ENCODE measurements at places on chromosomes 2 and 18.

- no peak for DNase-seq
Observed at GRCh38 chr2:40564184-40564583, 112.3 kb upstream of the SLC8A1 start.

DNA sequence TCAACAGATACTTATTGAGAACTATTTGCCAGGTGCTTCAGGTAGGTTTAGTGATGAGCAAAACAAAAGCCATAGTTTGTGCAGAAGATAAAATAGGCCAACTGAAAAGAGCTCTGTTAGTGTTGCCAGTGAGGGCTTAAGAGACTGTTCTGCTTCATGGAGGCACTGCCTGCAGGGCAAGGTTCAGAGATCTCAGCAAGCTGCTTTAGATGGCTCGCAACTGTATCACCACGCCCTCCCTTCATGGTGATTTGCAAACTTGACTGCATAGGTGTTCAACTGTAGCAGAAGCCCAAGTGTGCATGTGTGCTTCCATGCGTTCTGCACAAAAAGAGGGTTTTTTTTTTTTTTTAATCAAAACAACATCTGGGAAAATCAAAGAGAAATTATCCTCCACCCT lies 84.5 kb downstream of the RAPH1 start:
- peak; percentile 12 for DNase-seq

DNA sequence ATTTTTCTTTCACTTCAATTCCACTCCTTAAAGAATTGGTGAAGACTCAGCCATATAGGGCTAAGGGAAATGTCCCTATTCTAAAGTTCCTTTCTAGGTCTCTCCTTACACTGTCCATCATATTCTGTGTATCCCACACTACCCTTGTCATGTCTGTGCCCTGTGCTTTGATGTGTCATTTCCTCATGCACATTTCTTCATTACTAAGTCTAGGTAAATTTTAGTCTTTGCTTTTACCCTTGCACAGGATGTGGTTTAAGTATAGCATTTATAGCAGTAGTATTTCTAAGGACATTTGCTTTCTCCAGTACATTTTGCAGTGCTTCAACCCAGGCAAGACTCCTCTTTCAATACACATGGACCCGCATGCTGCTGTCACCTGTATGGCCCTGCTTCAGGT lies 221.5 kb upstream of the ACVR2A start:
- no peak for DNase-seq

GRCh38 chr18:79420033-79420745 lies 24.5 kb downstream of the NFATC1 start:
- no peak for DNase-seq

DNA sequence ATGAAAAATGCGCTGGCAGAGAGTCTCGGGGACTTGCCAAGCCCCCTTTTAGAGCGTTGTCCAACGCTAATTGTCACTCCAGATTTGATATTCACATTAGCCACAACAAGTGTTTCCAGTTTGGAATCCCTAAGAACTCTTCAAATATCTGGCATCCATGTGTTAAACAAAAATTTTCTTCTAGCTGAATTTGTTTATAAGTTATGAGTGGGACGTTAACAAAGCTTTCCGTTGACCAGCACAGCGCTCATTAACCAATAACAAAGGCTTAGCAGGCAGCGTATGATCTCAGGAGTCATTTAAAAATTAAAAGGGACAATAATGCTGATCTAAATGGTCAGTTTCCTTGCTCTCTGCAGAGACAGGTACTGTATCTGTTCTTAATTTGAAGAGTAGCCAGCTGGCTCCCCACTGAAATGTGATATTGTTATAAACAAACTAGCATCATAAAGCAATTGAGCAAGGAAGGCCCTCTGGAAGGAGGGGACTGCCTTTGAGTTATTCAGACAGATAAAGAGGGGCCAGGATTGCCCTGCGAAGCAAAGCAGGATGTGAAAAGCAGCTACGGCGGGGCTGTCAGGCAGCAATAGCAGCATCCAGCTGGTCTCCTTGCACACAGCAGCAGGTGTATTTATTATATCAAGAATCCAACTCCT lies 337.2 kb upstream of the SALL3 start:
- no peak for DNase-seq

GRCh38 chr2:121303531-121304263 lies 18.7 kb upstream of the TFCP2L1 start:
- no peak for DNase-seq

GRCh38 chr18:47719096-47719780 lies 211.2 kb downstream of the SMAD2 start:
- no peak for DNase-seq

DNA sequence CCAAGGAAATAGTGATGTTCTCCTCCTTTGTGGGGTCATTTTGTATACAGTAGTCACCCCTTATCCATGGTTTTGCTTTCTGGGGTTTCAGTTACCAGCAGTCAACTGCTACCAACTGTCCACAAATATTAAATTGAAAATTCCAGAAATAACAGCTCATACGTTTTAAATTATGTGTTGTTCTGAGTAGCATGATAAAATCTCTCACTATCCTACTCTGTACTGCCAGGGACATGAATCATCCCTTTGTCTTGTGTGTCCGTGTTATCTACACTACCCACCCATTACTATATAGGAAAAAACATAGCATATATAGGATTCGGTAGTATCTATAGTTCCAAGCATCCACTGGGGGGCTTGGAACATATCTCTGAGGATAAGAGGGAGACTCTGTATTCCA lies 120.9 kb upstream of the DCC start:
- DNase-seq = no peak

DNA sequence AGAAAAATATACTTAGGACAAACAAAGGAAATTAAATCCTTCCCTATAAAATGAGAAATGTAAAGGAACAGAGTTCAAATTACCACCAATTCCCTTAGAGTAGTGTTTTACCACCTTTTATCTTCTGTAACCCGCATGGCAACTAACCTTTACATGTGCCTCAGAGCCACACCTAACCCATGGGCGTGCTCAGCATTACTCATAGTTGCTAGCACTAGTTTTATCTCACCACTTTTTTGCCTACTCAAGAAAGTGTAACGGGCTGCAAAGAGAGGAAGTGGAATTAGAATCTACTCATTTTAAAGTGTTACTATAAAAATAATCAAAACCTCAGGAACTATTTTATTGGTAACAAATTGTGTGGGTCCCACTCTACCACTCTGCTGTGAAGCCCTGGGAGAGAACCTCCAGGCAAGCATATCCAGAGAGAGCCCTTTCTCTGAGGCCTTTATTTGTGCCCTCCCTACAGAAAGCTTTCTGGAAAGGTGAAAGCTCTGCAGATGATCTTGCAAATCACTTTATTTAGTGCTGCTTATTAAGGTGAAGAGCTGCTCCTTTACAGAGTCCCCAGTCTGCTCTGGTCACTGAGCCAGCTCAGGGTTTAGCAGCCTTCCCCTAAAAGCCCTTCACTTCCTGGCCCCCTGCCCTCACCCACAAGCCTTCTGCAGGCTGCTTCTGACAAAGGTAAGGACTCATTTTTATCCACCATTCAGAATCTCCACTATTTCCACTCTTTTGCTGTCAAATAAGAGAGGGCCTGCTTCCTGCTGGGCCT lies 98.8 kb downstream of the TRABD2A start:
- DNase-seq = peak; percentile 42

Data from hepatocyte (in vitro differentiated cells).